ENCODE measurements at places on chromosomes 7 and 10.

GRCh38 chr10:100622946-100623345, 87.2 kb downstream of the HIF1AN start:
- DNase-seq, result no peak

- DNase-seq, result no peak
Observed at GRCh38 chr10:124006526-124006925, 86.9 kb downstream of the CHST15 start.

DNA sequence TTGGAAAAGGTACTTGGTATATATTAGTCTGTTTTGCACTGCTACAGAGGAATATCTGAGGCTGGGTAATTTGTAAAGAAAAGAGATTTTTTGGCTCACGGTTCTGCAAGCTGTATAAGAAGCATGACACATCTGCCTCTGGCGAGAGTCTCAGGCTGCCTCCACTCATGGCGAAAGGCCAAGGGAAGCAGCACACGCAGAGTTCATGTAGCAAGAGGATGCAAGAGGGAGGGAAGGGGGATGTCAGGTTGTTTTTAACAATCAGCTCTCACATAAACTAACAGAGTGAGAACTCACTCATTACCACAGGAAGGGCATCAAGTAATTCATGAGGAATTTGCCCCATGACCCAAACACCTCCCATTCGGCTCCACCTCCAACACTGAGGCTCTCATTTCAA, 484.8 kb upstream of the DPP6 start:
- no peak for DNase-seq

GRCh38 chr10:128078136-128078969, 47.9 kb downstream of the MKI67 start:
- DNase-seq, result no peak

DNA sequence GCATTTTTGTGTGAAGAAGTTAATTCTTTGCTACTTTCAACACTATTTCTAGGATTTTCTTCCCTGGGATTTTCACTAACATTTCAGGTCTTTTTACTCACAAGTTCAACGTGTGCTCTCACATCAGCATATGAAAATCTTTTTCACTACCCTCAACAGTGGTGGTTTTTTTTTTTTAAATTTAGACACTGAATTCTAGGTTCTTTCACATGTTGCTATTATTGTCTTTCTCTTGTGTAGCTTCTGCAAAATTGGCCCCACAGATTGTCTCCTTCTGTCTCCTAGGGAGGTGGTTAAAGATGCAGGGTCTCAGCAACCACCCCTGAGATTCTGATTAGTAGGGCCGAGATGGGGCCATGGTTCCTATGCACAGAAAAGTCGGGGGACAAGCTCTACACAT, 165.0 kb upstream of the GPR26 start:
- no peak for DNase-seq

GRCh38 chr10:89879121-89879520, 177.7 kb downstream of the KIF20B start:
- DNase-seq, result no peak
